ENCODE measurements at places on chromosomes 3 and 15.

DNA sequence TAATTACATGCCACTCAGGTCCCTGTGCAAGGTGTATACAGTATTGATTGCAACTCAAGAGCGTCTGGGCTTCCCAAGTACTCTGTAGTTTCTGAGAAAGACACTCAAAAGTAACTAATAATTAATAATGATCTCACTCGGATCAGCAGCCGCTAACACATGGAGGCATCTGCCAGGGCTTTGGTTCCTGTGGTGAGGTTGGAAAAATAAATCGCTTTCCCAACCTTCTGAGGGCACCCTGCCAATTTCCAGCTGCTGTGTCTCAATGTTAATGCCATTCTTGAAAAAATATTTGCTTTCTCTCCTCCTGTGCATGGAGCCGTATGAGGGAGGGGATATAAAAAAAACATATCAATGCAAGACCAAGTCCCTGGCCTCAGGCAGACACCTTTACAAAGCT lies 116.5 kb upstream of the SLC2A2 start:
- no peak overlapping the region for H3K27ac ChIP-seq
- no peak for DNase-seq
- no peaks in the 10 kb centered on the region for H3K27me3 ChIP-seq

DNA sequence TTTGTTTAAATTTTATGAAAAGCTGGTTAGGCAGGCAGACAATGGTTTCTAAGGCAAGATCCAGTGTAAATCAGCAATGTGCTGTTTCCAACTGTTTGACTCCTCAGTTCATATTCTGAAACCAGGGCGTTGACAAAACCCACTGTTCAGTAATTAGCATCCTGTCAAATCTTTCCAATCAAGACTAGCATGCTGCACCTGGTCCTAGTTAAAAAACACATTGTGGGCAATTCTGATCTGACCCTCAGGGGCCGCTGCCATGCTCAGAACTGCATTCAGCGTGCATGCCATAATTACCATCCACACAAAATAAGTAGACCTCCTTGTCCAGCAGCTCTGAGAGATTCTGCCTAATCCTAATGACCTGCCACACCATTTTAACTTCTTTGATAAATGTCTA lies 20.9 kb upstream of the RBP1 start:
- peak overlapping the region; percentile 82 for H3K27ac ChIP-seq
- H3K27me3 ChIP-seq, result no peaks in the 10 kb centered on the region
- H3K4me1 ChIP-seq, result no peaks in the 10 kb centered on the region
- DNase-seq, result no peak

GRCh38 chr3:72836923-72837322 lies 11.3 kb downstream of the SHQ1 start:
- no peaks in the 10 kb centered on the region for H3K27me3 ChIP-seq
- no peak overlapping the region for H3K4me3 ChIP-seq
- no peaks in the 10 kb centered on the region for H3K4me1 ChIP-seq
- H3K27ac ChIP-seq, result no peak overlapping the region

DNA sequence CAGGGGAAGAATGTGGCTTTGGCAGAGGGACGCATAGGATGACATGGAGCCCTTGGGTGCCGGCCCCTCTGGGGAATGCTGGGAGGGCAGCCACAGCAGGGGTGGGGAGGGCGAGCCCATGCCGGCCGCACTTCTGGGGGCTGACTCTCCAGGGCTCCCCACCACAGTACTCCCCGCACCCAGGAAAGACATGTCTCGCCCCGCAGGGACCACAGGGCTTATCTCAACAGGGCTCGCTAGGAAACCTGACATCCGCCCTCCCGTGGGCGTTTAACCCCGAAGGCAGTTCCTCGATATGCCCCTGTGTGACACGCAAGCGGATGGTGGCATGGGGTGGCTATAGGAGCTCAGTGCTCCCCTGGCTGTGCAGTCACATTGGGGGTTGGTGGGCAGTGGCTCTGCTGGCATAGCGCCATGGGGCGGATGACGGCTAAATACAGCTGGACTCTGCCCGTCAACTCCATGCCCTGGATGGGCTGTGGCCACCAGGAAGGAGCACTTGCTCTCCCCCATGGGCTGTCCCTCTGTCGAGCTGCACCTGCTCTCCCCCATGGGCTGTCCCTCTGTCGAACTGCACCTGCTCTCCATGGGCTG lies 141.4 kb downstream of the ADAMTS17 start:
- H3K27ac ChIP-seq, result no peak overlapping the region
- H3K4me1 ChIP-seq, result no peaks in the 10 kb centered on the region
- peak; percentile 34 for DNase-seq
- no peaks in the 10 kb centered on the region for H3K27me3 ChIP-seq
- no peaks in the 10 kb centered on the region for H3K36me3 ChIP-seq

DNA sequence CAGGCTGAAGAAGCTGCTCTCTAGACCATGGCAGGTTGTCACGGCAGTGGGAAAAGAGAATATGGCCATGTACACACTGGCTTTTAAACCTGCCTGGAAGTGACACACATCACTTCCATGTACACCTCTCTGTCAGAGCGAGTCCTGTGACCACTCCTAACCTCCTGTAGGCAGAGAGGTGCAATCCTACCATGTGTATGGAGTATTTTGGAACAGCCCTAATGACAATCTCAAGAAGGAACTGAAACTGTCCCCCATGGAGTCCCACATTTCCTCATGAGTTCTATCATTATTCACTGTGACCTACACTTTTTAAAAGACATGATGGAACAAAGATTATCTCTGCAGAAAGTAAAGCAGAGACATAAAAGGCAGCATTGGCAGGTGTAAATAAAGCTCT lies 153.4 kb upstream of the PFN2 start:
- no peak for DNase-seq
- H3K4me3 ChIP-seq, result no peak overlapping the region
- H3K27ac ChIP-seq, result no peak overlapping the region
- no peaks in the 10 kb centered on the region for H3K27me3 ChIP-seq

DNA sequence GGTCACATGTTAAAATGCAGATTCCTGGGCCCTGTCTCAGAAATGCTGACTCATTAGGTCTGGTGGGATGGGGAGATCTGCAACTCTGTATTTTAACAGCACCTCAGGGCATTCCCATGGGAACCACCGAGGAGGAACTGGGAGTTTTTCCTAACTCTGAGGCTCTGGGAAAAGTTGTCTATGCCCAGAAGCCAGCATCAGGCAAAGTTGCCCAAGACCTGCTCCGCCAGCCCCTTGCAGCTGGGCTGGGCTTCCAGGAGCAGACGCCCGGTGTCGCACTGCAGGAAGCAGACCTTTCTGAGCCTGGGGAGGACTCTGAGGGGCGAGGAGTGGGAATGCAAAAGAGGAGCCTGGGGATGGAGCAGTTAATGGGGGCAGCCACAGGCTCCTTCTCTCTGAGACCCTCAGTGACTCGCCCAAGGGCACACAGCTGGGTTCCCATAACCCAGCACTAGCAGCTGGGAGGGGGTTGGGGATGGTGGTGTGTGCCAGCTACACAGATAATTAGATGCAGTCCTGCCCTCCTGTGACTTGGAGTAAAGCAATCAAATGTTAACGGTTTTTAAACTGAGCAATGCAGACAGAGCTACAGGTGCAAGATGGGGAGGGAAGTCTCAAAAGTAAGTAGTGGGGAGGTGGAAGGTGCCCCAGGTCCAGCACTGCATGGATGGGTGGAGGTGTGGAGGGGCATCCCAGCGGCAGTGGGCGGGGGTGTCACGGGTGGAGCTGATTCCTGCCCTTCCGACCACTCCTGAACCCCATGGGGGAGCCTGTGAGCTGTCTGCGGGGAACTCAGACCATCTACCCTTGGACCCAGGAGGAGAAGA lies 100.4 kb downstream of the LSM3 start:
- H3K4me3 ChIP-seq, result no peak overlapping the region
- H3K4me1 ChIP-seq, result peaks cover 2% of the 10 kb centered on the region
- H3K36me3 ChIP-seq, result no peaks in the 10 kb centered on the region
- H3K27me3 ChIP-seq, result no peaks in the 10 kb centered on the region
- H3K27ac ChIP-seq, result no peak overlapping the region

DNA sequence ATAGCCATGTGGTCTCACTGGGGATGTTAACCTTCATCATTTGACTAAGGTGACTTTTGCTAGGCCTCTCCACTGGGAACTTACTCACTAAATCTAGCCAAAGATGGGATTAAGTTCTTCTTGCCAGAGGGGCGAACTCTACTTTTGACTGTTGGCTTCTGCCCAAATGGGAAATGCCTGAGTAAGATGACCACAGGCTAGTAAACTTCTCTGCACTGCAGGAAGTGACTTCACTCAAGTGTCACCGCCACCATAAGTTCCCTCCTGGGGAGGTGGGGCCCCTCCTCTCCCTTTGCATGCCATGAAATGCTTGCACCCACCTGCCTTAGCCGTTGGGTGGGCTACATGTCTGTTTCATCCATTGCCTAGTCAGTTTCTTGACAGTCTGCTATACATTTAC lies 388.3 kb downstream of the FEZF2 start:
- DNase-seq, result no peak
- no peaks in the 10 kb centered on the region for H3K4me1 ChIP-seq

GRCh38 chr3:16464511-16465148 lies 48.9 kb downstream of the RFTN1 start:
- no peaks in the 10 kb centered on the region for H3K36me3 ChIP-seq
- H3K27ac ChIP-seq, result no peak overlapping the region
- H3K27me3 ChIP-seq, result no peaks in the 10 kb centered on the region
- H3K4me3 ChIP-seq, result no peak overlapping the region
- no peak for DNase-seq

DNA sequence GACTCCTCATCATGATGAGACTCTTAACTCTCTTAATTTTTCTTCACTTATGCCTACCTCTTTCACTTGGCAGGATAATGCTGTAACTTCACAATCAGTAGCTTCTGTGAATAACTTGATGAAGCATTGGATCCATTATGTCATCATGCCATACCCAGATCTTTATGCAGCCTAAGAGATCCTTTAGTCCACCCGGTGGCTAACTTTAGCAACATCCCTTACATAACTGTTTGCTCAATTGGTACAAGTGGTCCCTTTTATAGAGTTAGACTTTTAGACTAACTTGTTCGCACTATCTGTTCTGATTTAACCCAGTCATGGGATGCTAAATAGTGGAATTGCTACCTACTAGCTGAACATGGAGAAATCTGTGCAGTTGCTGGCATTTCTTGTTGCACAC lies 184.5 kb downstream of the USP13 start:
- no peaks in the 10 kb centered on the region for H3K27me3 ChIP-seq
- H3K36me3 ChIP-seq, result no peaks in the 10 kb centered on the region
- H3K27ac ChIP-seq, result no peak overlapping the region
- no peak overlapping the region for H3K4me3 ChIP-seq
- no peaks in the 10 kb centered on the region for H3K4me1 ChIP-seq

- DNase-seq, result no peak
- peaks cover 9% of the 10 kb centered on the region for H3K27me3 ChIP-seq
- no peaks in the 10 kb centered on the region for H3K36me3 ChIP-seq
- no peak overlapping the region for H3K4me3 ChIP-seq
- peaks cover 10% of the 10 kb centered on the region for H3K4me1 ChIP-seq
Measured at GRCh38 chr3:194691481-194692283, 6.0 kb downstream of the FAM43A start.

DNA sequence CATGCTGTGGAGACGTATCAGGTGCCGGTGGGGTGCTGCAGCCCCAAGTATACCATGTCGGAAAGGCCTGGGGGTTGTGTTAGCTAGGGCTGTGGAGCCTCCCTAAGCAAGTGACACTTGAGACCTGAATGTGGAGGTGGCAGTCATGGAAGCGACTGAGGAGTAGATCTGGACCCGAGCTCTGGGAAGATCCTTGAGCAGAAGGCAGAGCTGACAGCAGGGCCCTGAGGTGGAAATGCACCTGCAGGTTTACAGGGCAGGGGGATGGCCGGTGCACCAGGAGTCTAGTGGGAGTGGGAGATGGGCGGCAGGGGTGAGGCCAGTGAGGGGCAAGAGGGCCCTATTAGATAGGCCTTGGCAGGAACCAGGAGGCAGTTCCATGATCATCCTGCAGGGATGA lies 91.8 kb upstream of the PLXNA1 start:
- no peak overlapping the region for H3K27ac ChIP-seq
- no peaks in the 10 kb centered on the region for H3K36me3 ChIP-seq
- no peak for DNase-seq
- peaks cover 21% of the 10 kb centered on the region for H3K4me1 ChIP-seq
- H3K4me3 ChIP-seq, result no peak overlapping the region

GRCh38 chr3:160564258-160564911 lies 986 bp downstream of the KPNA4 start:
- H3K4me1 ChIP-seq, result no peaks in the 10 kb centered on the region
- peak overlapping the region; percentile 85 for H3K4me3 ChIP-seq
- peaks cover 21% of the 10 kb centered on the region for H3K36me3 ChIP-seq
- no peaks in the 10 kb centered on the region for H3K27me3 ChIP-seq
- H3K27ac ChIP-seq, result peak overlapping the region; percentile 0

GRCh38 chr3:188734395-188734794 lies 437.4 kb upstream of the TPRG1 start:
- H3K36me3 ChIP-seq, result no peaks in the 10 kb centered on the region
- no peak overlapping the region for H3K27ac ChIP-seq
- H3K27me3 ChIP-seq, result no peaks in the 10 kb centered on the region
- H3K4me3 ChIP-seq, result no peak overlapping the region
- no peak for DNase-seq

- DNase-seq, result no peak
- H3K4me1 ChIP-seq, result no peaks in the 10 kb centered on the region
- no peak overlapping the region for H3K4me3 ChIP-seq
- H3K27ac ChIP-seq, result no peak overlapping the region
Measured at GRCh38 chr15:63372753-63373152, 8.9 kb downstream of the CA12 start.

DNA sequence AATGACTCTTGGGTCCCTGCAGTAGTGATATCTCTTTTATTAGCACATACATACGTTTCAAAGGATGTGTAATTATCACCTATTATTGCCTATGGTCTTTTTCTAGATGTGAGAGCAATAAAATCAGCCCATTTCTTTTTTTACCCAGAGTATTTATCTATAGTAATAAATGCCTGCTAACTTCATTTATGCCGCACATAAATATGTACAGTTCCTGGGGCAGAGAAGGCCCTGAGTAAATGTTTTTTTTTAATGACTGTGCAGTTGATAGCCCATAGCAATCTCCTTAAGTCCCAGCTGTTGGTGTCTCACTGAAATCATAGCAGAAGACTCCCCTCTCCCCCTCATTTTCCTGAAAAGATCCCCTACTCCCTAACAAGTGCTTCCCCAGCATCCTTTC lies 16.7 kb downstream of the RAB8B start:
- no peak overlapping the region for H3K27ac ChIP-seq
- H3K36me3 ChIP-seq, result no peaks in the 10 kb centered on the region
- no peaks in the 10 kb centered on the region for H3K27me3 ChIP-seq
- peaks cover 4% of the 10 kb centered on the region for H3K4me1 ChIP-seq
- DNase-seq, result no peak
- no peak overlapping the region for H3K4me3 ChIP-seq

GRCh38 chr15:24835301-24835700 lies 119.5 kb upstream of the SNRPN start:
- H3K27ac ChIP-seq, result no peak overlapping the region
- H3K27me3 ChIP-seq, result no peaks in the 10 kb centered on the region
- H3K4me3 ChIP-seq, result no peak overlapping the region
- H3K4me1 ChIP-seq, result no peaks in the 10 kb centered on the region

DNA sequence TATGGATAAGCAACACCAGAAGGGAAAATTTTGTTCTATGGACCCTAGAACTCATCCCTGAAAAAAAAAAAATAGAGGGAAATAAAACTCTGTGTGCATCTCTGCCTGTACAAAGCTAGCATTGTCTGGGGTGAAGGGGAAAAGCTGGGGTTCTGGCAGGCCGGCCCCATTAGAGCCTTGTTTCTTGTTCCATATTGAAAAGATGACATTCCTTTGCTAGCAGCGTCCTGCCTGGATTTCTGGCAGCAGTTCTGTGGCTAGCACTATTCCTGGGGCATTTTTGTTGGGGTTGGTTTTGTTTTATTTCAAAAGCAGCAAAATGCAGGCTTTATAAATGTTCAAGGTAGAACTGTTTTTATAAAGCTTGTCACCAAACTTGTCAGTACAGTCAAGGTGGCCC lies 45.2 kb downstream of the RARB start:
- H3K4me3 ChIP-seq, result no peak overlapping the region
- peaks cover 13% of the 10 kb centered on the region for H3K36me3 ChIP-seq
- peak overlapping the region; percentile 12 for H3K27ac ChIP-seq
- H3K4me1 ChIP-seq, result peaks cover 9% of the 10 kb centered on the region
